ENCODE measurements at places on chromosomes 6 and 20.

DNA sequence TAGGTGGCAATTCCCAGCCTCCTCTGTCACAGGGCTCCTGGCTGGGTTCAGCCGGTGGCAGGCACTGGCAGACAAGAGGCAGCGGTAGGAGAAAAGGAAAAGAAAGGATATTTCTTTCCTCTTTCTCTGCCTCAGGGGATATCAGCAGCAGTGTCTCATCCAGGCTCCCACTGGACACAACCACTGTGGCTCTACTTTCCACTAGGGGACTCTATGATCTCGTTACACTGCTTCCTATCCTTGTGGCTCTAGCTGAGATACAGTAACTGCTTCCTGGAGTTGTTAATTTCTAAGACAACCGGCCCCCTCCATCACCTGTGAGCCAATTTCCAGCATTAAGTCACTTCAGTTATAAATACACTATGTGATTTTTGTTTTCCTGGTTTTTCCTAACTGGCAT lies 102.0 kb upstream of the LRFN2 start:
- no peak for DNase-seq

- no peak for DNase-seq
These were observed 2.0 kb downstream of the MAN1A1 start for GRCh38 chr6:119347466-119348095.

DNA sequence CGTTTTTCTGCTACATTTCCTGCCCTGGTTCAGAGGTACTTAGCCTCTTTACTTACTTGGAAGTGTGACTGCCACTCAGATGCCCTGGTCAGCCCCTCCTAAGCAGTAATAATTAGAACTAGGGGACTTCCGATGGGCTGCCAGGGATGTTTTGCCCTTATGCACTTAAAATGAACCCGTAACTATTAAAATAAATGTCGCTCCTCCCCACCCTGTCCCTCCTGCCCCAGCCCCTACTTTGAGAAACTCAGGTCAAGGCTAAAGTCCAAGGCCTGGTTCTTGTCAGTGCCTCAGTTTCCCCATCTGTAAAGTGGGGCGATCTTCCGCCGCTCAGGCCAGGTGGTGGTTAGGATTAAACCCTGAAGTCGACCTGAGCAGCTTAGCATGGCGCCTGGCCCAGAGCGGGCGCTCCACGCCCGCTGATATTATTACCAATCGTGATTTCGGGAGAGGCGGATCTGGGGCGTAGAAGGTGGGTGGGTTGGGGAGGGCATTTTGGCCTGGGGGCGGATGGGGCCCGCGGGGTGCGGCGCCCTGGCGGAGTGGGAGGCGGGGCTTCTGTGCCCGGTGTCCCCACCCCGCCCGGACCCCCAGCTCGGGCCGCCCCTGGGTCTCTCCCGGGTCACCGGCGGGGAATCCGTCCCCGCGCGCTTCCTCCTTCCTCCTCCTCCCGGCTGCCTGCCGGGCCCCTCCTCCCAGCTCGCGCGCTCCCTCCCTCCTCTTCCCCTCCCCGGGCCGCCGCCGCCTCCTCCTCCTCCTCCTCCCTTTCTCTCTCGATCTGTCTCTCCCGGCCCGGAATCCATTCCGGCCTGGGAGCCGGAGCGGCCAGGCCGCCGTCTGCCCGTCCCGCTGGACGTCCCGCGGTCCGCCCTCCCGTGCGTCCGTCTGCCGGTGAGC lies at the start of gene SRC:
TSS of gene SRC (plus strand) at position 802 of the 897 bp plus-strand sequence. CDS start 38,014 bp downstream, outside the sequence.
- no peak for DNase-seq

DNA sequence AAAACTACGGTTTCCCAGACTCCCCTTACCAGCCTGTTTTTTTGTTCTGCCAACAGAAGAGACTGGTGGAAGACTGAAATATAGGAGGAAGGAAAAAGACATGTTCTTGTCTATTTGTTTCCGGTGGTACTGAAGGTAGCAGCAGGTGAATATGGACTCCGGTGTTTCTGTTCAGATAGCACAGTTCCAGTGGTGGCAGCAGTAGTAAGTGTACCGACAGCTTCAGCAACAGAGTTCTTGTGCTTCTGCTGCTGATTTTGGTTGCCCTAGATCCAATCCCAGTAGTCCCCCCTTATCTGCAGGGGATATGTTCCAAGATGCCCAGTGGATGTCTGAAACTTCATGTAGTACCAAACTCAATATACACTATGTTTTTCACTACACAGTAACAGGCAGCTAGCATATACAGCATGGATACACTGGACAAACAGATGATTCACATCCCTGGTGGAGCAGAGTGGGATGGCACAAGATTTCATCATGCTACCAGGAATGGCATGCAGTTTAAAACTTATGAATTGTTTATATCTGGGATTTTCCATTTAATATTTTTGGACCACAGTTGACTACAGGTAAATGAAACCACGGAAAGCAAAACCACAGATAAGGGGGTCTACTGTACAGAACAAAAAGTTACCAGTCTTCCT lies 301.8 kb downstream of the BTBD9 start:
- peak; percentile 73 for DNase-seq

GRCh38 chr6:27503436-27504030 lies 30.6 kb upstream of the ZNF184 start:
- no peak for DNase-seq

DNA sequence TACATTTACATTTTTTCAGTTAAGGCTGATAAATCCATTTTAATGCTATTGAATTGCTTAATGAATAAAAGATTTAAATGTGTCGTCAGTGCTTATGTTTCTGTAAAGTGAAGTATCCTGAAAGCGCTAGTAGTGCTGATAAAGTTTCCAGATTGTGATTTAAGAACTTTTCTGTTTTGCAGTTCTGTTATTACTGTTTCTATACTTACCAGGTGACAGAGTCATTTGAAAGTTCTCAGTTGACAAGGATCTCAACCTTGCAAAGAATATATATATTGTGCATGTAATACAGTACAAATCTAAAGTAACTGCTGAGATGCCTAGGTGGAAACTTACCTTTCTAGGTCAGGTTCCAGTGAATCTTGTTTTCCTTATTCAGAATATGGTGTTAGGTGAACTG lies 201.8 kb downstream of the ARID1B start:
- DNase-seq: no peak

GRCh38 chr6:37242429-37243052 lies 15.0 kb upstream of the TBC1D22B start:
- peak; percentile 97 for DNase-seq

- DNase-seq: no peak
These were observed 1227.0 kb upstream of the GJE1 start for GRCh38 chr6:140905724-140906123.

GRCh38 chr20:24986436-24987015 lies 6.0 kb downstream of the APMAP start:
- no peak for DNase-seq

GRCh38 chr6:152648105-152648504 lies 10.9 kb upstream of the SYNE1 start:
- DNase-seq: peak; percentile 32

- no peak for DNase-seq
These were observed 23.5 kb upstream of the MLIP start for GRCh38 chr6:54087721-54088120.

DNA sequence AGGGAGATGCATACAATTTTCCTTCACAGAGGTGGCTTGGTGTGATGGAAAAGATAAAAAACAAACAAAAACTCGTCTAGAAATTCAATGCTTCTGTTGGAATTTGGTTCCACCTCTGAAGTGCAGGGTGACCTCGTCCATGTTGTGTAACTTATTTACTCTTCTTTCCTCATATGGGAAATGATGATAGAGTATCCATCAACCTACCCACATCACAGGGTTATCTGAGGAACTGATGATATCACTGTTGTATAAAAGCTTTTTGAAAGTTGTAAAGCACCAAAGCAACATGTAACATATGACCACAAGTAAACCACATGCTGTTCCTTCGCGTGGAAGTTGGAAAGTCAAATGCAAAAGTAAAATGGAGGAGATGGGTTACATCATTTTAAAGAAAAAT lies 212.0 kb upstream of the SGK1 start:
- no peak for DNase-seq

DNA sequence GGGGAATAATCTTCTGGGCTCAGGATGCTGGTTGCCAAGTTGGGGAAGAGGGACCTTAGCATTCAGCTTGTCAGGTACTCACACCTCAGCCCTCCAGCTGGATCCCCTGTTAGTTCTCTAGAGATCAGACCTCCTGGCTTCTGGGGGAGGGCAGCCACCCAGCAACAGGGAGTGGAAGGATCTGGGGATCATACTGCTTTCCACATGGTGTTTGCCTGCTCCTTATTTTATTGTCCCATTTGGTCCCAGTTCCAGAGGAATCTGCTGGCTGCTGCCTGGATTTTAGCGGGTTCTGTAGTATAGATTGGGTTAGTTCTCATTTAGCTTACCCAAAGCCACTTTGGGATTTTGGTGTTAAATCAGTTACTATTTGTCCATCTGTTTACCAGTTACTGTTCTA lies 29.3 kb downstream of the KAT14 start:
- no peak for DNase-seq

- no peak for DNase-seq
These were observed 7.2 kb upstream of the CHMP4B start for GRCh38 chr20:33803921-33804337.

DNA sequence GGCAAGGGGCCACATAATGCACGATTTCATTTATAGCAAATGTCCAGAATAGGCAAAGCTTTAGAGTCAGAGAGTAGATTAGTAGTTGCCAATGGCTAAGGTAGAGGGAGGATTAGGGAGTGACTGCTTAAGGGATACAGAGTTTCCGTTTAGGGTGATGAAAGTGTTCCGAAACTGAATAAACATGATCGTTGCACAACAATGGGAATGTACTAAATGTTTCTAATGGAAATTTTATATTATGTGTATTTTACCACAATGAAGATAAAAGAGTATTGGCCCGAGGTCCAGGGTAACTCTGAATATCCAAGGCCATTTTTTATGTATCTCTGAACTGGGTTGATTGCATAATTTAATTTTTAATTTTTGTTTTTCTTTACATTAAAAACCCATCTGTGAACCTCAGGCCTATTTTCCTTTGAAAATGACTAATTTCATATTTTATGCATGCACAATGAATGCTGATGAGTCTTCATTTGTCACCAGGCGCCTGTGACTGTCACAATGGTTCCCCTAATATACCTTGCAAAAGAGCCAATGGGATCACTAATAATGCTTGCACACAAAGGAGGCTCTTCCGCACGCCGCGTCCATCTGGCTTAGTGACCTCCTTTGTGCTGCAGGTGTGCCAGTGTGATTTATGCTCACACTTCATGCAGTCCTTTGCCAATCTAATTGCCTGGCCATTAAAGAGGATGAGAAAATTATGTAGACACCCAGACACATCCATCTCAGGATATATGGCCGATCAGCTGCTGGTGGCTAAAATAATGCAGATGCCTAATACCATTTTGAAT lies 612.5 kb downstream of the CDH26 start:
- DNase-seq: no peak

DNA sequence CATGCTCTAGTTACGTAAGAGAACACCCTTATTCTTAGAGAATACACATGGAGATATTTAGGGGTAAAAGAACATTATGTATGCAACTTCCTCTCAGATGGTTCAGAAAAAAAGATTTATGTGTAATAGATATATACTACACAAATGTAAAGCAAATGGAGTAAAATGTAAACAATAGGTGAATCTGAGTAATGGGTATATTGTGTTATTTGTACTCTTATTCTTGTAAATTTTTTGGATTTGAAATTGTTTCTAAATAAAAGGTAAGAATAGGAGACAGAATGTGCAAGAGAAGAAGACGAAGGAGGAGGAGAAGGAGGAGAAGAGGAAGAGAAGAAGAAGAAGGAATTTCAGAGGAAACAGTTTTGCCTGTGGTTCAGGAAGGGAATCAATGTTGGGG lies 22.5 kb upstream of the LCA5 start:
- no peak for DNase-seq

DNA sequence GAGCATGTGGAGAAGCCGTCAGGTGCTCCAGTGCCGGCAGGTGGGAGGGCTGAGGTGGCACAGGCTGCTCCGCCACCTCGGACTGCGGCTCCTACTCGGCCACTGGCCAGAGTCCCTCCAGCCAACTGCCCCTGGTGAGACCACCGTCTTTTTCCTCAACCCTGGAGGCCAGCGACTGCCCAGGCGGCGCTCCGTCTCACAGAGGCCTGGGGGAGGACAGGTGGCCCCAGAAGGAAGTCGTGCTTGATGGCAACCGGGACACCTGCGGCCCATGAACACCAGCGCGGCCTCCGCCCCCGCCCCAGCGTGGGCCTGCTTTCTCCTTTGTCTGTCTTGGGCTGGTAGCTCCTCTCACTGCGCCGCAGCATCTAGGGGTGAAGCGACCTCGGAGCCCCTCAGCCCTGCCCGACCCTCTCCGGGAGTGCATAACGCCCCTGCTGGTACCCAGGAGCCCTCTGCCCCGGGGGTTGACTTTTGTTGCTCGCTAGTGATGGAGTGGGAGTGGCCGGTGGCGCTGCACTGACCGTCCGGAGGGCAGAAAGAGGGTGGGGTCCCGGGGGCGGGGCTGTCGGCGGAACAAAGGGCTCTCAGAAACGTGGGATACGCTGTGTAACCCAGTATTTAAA lies 706 bp upstream of the TUBB2B start:
- no peak for DNase-seq

DNA sequence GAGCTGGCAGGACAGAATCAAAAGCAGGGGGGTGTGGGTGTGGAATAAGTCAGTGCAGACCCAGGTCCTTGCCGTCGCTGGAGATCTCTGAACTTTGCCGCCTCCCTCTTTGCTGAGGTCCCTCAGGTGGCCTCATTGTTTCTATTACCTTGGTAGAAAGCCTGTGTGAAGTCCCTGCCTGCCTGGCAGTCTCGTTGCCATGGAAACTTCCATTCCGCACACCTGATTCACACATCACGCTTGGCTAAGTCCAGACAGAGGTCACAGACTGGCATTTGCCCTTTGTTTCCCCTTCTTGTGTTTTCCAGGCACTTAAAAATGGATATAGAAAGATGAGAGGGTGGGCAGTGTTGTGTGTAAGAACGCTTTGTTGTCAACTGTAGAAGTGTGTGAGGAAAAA lies 260.6 kb downstream of the PRL start:
- no peak for DNase-seq

- no peak for DNase-seq
These were observed 28.8 kb upstream of the DDR1 start for GRCh38 chr6:30855429-30856075.

DNA sequence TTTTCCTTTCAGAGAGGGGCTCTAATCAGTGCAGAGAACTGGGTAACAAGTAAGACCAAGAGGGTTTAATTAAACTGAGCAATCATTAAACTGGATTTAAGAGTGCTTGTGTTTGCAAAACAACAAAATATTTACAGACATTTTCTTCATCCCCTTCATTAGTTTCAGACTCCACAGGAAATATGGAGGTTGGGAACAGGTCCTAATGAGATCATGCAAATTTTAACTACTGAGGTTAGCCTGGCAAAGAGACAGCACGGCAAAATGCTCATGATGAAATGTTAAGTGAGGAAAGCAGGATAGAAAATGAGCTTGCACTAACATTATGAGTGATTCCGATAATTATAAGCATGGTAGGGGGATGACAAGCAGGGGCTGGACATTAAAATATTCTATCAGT lies 268.9 kb downstream of the PTPRT start:
- no peak for DNase-seq
